Memory B cell (primary cell): ENCODE measurements at places on chromosomes 7 and 10.

DNA sequence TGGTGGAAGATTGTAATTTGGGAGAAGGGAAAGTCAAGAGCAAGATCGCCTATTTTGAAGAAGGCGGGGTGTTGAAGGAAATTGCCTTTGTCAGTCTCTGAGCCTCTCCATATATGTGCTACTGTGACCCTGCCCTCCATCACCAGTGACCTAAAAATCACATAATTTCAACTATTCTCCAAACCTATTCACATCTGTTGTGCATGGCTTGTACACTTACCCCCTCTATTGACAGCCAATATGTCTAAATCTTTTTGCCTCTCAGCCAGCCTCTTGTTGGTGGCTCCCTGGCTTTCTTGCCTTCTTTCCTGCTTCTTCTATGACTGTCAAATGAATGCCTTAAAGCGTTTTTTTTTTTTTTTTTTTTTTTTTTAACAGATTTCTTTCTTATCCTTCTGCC is 295.6 kb downstream of the AUTS2 start:
- H3K4me1 ChIP-seq, result peaks cover 30% of the 10 kb centered on the region
- no peak overlapping the region for H3K27ac ChIP-seq
- peaks cover 3% of the 10 kb centered on the region for H3K36me3 ChIP-seq
- no peak overlapping the region for H3K4me3 ChIP-seq
- H3K27me3 ChIP-seq, result no peaks in the 10 kb centered on the region
- no peak for DNase-seq

DNA sequence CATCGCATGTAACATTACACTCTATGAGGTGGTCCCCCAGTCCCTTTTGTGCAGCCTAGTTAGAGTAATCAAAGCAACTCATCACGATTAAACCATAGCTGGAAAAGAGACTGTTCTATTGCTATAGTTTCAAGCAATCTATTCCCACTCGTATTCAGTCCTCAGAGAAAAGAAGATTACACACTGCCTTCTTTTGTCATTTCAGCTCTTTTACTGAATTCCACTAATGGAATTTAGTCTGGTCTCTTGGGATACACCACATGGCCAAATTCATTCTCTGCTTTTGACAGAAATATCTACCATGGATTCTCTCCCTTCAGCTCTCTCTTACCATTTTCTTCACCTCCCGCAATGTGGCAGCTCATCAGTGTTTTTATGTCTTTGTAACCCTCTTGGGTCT is 108.9 kb upstream of the HDAC9 start:
- no peak overlapping the region for H3K27ac ChIP-seq
- no peaks in the 10 kb centered on the region for H3K27me3 ChIP-seq

- H3K4me3 ChIP-seq, result no peak overlapping the region
- H3K27ac ChIP-seq, result no peak overlapping the region
- H3K36me3 ChIP-seq, result no peaks in the 10 kb centered on the region
- peaks cover 2% of the 10 kb centered on the region for H3K27me3 ChIP-seq
- H3K4me1 ChIP-seq, result no peaks in the 10 kb centered on the region
Observed at GRCh38 chr7:103711413-103711812, 265.4 kb upstream of the SLC26A5 start.

GRCh38 chr7:11709196-11709595 is 122.8 kb downstream of the THSD7A start:
- no peaks in the 10 kb centered on the region for H3K36me3 ChIP-seq
- no peak for DNase-seq

GRCh38 chr7:46581268-46581667 is 660.2 kb upstream of the IGFBP3 start:
- H3K36me3 ChIP-seq, result no peaks in the 10 kb centered on the region
- DNase-seq, result no peak
- H3K4me1 ChIP-seq, result no peaks in the 10 kb centered on the region
- H3K4me3 ChIP-seq, result no peak overlapping the region
- no peak overlapping the region for H3K27ac ChIP-seq
- no peaks in the 10 kb centered on the region for H3K27me3 ChIP-seq

DNA sequence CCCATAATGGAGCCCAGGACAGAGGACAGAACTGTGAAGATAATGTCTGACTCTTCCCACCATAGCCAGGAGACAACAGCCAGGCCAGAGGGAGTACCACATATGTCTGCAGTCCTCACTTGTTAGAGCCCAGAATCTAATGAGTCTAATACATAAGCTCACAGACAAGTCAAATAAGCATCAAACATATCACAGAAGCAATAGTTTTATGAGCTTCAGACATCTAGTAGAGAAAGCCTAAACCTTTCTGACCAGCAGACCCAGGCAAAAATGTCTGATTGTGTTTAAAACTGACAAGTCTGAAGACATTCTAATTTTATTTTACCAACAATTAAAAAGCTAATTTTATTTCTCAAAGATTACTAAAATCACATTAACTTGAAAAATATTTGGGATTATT is 75.5 kb downstream of the MAPK8 start:
- H3K36me3 ChIP-seq, result peaks cover 7% of the 10 kb centered on the region
- H3K4me3 ChIP-seq, result no peak overlapping the region
- DNase-seq, result no peak
- H3K4me1 ChIP-seq, result peaks cover 2% of the 10 kb centered on the region
- H3K27me3 ChIP-seq, result no peaks in the 10 kb centered on the region

DNA sequence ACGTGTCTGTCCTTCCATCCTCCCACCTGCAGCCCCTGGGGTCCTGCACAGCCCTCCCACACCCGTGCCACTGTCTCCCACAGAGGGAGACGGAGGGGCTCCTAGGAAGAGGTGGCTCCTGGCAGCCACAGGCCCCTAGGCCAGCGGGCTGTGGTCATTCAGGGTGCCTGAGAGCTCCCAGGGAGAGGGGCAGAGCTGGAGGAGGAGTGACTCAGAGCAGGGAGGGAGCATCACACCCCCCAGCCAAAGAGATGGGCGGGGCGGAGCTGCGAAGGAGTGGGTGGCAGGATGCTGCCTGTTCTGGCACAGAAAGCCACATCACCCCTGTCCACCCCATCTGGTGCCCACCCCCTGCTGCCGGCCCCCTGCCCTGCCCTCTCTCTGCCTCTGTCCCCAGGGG is 50.5 kb downstream of the STK32C start:
- no peak overlapping the region for H3K4me3 ChIP-seq
- no peak for DNase-seq
- H3K27ac ChIP-seq, result no peak overlapping the region

DNA sequence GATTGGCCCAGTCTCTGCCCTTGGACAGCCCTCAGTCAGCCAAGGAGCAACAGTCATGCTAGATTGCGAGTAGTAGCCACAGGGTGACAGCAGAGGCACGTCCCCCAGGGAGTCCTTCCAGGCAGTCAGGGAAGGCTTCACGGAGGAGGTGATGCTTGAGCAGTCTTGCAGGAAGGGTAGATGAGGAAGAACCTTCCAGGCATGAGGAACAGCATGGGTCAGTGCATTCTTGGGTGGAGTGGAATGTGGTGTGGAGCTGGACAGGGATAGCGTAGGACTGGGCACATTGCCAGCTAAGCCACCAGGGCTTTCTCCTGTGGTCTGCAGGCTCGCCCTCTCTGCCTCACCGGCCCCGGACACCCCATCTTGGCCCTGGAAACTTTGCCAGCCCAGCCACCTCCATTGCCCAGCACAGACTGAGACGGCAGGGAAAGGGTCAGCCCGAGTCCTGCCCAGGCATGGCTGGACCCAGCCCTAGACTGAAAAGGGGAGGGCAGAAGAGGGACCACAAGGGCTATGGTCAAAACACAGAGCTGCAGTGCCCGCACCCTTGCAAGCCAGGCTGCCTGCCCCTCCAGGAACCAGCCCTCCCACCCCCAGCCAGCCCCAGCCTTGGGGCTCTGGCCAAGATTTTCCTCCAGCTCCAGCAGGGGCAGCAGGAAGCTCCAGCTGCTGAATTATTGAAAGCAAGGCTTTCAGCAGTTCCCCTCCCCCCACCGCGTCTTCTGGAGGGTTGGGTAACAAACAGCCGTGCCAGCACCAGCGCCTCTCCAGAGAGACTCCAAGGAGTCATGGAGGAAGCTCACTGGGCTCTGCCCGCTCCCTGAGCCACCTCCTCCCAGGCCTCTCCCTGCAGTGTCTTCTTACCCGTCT is 18.7 kb downstream of the SRRM3 start:
- peaks cover 18% of the 10 kb centered on the region for H3K27me3 ChIP-seq
- H3K27ac ChIP-seq, result peak overlapping the region; percentile 5
- no peak overlapping the region for H3K4me3 ChIP-seq
- H3K36me3 ChIP-seq, result peaks cover 3% of the 10 kb centered on the region
- no peaks in the 10 kb centered on the region for H3K4me1 ChIP-seq
- no peak for DNase-seq

DNA sequence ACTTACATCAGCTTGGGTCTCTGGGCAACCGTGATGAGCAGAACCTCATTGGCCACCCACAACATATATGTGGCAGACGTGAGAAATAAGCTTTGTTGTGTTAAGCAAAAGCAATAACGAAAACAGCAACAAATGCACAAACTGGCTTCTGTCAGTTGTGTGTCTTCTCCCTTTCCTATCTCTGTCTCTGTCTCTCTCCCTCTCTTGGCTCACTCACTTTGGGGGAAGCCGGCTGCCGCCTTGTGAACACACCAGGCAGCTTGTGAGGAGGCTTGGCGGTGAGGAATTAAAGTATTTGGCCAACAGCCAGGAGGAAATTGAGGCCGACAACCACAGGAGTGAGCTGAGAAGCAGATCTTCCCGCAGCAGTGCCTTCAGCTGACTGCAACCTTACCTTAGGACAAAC is 21.9 kb upstream of the CDCA7L start:
- no peak for DNase-seq
- no peaks in the 10 kb centered on the region for H3K36me3 ChIP-seq
- peaks cover under 1% of the 10 kb centered on the region for H3K27me3 ChIP-seq
- peaks cover 25% of the 10 kb centered on the region for H3K4me1 ChIP-seq
- peak overlapping the region; percentile 54 for H3K4me3 ChIP-seq

DNA sequence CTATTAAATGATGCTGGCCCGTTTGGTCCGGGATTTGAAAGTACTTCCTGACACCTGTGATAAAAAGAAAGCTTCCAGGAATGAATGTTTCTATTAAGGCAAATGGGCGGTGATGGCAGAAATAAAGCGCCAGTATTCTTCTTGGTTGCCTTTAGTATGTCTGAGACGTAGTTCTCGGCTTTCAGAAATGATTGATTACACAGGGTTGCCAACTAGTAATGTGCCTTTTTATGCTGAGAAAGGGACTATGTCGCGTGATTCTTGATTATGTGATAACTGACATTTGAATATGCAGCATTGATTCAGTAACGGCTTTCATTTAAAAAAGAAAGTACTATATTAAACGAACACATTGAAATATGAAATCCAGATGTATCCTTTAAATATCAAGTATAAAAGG is 13.9 kb downstream of the ZRANB1 start:
- peaks cover 40% of the 10 kb centered on the region for H3K4me1 ChIP-seq
- no peak overlapping the region for H3K4me3 ChIP-seq
- no peaks in the 10 kb centered on the region for H3K27me3 ChIP-seq
- DNase-seq, result no peak
- peaks cover 12% of the 10 kb centered on the region for H3K36me3 ChIP-seq
- H3K27ac ChIP-seq, result no peak overlapping the region

GRCh38 chr7:155774947-155775346 is 37.3 kb downstream of the SHH start:
- H3K36me3 ChIP-seq, result peaks cover 31% of the 10 kb centered on the region
- H3K4me1 ChIP-seq, result no peaks in the 10 kb centered on the region
- no peak overlapping the region for H3K4me3 ChIP-seq
- no peaks in the 10 kb centered on the region for H3K27me3 ChIP-seq
- no peak overlapping the region for H3K27ac ChIP-seq

DNA sequence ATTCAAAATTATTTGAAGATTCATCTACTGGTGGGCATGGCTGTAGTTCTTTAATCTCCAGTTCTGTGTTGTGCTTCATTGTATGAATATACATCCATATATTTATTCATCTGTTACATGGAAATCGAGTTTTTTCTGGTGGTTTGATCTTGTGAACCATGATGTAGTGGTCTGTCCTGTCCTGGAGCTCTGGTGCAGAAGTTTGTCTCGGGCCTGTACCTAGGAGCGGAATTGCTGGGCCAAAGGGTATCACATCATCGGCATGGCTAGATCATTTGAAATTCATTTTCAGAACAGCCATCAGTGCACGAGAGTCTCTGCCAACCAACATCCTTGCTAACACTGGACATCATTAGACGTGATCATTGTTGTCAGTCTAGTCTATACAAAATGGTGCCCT is 107.0 kb downstream of the ELFN1 start:
- H3K4me3 ChIP-seq, result no peak overlapping the region
- peaks cover 1% of the 10 kb centered on the region for H3K27me3 ChIP-seq
- H3K4me1 ChIP-seq, result no peaks in the 10 kb centered on the region
- no peak overlapping the region for H3K27ac ChIP-seq
- no peak for DNase-seq

DNA sequence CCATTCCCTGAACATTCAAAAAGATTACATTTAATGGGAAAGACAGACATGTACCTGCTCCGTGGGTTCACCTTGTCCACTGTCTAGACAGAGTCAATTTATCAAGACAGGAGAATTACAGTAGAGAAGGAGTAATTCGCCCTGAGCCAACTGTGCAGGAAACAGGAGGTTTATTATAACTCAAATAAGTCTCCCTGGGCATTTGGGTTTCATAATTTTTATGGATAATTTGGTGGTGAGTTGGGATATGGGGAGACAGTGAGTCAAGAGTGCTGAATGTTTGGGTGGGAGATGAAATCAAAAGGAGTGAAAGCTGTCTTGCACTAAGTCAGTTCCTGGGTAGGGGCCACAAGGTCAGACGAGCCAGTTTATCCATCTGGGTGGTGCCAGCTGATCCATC is 165.9 kb upstream of the NAMPT start:
- H3K27me3 ChIP-seq, result no peaks in the 10 kb centered on the region
- H3K4me1 ChIP-seq, result no peaks in the 10 kb centered on the region
- DNase-seq, result no peak

GRCh38 chr10:113908236-113908635 is 53.8 kb downstream of the NHLRC2 start:
- no peak overlapping the region for H3K4me3 ChIP-seq
- no peak for DNase-seq
- no peaks in the 10 kb centered on the region for H3K27me3 ChIP-seq
- H3K4me1 ChIP-seq, result no peaks in the 10 kb centered on the region
- H3K27ac ChIP-seq, result no peak overlapping the region

GRCh38 chr7:32022966-32023365 is 47.2 kb downstream of the PDE1C start:
- H3K4me3 ChIP-seq, result no peak overlapping the region
- no peak overlapping the region for H3K27ac ChIP-seq
- H3K27me3 ChIP-seq, result no peaks in the 10 kb centered on the region
- H3K36me3 ChIP-seq, result no peaks in the 10 kb centered on the region
- DNase-seq, result no peak
